ENCODE measurements at places on chromosomes 5 and 9.

GRCh38 chr9:96323169-96323568, 21.2 kb upstream of the HSD17B3 start:
- DNase-seq = no peak

GRCh38 chr9:94625835-94626234, 13.5 kb downstream of the FBP1 start:
- no peak for DNase-seq

GRCh38 chr5:171453056-171453725, 33.7 kb downstream of the FGF18 start:
- no peak for DNase-seq

DNA sequence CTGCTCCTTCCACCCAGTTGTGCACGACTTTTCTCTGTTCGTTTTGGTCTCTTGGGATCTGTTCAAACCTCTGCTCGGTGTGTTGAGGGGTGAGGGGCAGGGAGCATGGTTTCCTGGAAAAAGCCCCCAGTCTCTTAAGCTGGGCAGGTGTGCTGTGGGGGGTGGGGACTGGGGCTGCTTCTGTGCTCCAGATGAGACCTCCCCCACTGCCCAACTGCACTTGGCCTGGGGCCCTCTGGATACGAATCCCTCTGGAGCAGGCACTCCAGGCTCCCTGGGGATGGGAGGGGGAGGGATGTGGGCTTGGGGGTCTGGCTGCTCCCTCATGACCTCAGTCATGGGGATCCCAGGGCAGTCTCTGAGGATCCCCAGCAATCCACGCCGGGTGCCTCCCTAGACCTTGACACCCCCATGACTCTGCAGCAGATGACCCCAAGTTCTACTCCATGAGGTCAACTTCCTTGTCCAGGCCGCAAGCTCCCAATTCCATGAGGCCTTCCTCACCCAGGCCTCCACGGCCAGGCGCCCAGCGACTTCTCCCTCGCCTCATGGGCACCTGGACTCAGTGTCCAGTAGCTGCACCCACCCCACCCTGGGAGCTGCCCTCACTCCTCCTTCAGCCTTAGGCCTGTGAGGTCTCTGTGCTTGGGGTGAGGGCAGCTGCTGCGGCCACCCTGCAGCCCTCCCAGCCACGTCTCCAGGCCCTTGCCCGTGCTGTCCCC, 5.9 kb upstream of the AHRR start:
- DNase-seq = no peak

- DNase-seq = no peak
Observed at GRCh38 chr5:10775646-10776045, 14.6 kb upstream of the DAP start.

- no peak for DNase-seq
Observed at GRCh38 chr5:137648361-137648760, 87.5 kb downstream of the KLHL3 start.

DNA sequence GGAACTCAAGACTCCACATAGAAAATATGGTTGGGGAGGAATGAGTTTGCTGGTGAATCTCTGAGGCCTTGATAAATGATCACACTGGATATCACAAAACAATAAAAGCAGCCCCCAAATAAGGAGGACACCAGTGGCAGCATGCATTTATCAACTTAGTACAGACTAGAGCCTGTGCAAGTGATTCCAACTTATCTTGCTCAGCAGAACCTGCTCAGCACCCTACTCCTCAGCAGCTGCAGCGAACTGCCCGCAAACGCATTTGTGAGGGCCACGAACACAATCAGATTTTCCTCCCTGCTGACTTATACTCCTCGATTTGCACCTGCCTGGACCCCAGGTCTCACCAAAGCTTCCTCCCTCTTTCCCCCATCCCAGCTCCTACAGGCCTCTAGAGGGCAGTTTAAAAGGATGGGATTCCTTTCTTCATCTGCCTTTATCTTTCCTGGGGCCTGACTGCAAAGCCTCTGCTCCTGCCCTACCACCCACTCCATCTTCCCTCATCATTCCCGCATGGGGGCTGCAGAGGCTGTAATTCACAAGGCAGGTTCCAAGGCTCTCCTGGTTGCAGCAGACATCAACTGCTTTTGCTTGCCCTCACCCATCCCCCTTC, 41.2 kb downstream of the ANKS6 start:
- no peak for DNase-seq

DNA sequence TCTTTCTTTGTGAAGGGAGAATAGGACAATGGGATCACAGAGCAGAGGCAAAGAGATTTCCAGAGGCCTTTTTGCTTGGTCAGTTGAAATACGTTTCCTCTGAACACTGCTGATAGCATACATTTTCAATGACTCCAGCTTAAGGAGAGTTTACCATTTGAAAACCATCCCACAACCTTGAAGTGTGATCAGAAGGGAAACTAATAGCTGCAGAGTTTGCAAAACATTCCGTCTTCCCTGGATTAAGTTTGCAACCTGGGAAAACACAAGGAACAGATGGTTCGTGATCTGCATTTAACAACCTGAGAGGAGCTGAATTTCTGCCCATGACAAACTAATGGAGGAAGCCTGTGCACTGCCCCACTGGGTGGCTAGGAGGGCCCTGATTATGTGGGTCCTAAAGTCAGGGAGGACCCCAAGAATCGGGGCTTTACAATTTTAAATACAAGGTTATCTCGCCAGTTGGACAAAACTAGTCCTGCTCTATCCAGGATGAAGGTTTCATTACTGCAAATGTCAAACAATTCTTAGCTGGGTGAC, 35.6 kb downstream of the MTX3 start:
- no peak for DNase-seq

DNA sequence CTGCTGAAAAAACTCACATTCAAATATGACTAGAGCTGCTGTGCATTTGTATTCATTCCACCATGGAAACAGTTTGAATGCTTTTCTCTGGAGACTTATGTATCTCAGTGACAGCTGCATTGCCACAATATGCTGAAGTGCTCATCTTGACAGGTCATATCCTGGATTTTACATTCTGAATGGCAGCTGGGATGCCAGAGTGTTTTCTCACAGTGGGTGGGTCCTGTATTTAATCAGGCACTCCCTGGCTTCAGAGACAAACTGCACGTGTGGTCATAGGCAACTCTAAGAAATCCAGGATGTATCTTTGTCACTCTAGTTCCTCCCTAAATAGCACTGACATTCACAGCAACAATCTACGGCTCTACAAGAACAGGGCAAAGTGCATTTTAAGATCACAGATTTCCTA, 75.6 kb downstream of the ST8SIA4 start:
- DNase-seq = no peak

GRCh38 chr9:110748251-110748893, 79.8 kb downstream of the MUSK start:
- no peak for DNase-seq

- DNase-seq = no peak
Observed at GRCh38 chr9:14766299-14766698, 43.8 kb upstream of the CER1 start.

DNA sequence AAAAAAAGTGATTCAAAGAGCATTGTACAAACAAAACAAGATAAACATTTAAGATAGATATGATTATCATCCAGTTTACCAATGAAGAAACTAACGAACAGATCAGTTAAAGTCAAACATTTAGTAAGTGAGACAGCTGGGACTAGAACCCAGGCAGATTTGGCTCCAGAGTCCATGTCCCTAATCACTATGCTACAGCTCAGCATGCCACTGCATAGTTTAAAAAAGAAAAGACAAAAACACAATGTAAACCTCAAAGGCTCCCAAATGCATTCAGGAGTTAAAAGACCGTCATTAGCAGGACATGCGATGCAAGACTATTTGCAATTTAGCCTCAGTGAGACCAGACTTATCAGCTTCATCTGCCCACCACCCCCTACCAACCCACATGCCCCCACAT, 36.8 kb downstream of the DENND1A start:
- DNase-seq = no peak

DNA sequence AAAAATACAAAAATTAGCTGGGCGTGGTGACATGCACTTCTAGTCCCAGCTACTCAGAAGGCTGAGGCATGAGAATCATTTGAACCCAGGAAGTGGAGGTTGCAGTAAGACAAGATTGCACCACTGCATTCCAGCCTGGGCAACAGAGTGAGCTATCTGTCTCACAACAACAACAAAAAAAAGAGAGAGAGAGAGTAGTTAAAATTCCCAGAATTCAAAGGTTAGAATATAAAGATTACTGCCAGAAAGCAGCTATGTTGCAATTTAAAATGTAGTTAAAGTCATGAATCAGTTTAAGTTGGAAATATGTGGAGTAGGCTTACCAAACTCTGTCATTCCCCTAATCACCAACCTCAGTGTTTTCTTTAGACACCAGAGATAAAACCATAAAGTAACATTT, 58.7 kb upstream of the SUSD1 start:
- DNase-seq = no peak

GRCh38 chr5:89260254-89260653, 377.3 kb upstream of the MEF2C start:
- no peak for DNase-seq

DNA sequence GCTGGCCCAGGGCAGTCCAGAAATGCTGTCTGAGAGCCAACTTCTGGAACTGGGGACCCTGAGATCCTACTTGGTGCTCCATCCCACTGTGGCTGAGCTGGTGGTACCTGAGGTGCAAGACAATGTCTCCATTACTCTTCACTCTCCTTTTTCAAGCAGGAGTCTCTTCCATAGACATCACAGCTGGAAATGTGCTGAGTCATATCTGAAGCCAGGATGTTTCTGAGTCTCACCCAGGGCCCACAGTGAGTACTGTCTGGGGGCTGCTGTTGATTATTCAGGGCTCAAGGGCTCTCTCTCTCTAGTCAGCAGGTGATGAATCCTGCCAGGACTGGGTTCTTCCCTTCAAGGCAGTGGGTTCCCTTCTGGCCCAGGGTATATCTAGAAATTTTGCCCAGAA, 145.2 kb upstream of the TAS2R1 start:
- no peak for DNase-seq

DNA sequence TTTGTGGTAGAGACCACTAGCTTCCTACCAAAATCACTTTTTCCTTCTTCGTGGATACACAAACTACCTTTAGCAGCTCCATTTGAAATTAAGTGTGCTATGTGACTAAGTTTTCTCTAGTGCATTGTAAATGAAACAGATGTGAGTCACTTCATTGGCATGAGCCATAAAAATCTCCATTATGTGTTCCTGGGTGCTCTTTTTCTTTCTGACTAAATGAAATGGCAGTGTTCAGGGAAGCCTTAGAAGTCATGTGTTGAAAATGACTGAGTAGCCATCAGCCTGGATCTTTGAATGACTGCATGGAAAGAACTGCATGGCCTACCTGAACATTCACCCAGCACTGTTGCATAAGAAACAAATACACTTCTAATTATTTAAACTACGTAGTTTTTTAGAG, 107.9 kb downstream of the NDUFAF2 start:
- no peak for DNase-seq

DNA sequence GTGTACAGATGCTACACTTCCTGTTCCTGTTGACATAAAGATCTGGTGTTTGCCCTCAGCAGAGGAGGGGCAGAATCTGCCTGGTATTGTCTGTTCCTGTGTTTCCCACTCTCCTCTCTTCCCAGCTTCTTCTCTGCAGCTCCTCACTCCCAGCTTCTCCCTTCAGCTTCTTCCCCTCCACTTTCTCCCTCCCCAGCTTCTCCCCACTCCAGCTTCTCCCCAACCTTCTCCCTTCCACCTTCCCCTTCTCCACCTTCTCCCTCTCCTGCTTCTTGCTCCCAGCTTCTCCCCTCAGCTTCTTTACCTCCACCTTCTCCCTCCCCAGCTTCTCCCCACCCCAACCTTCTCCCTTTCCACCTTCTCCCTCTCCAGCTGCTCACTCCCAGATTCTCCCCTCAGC, 148.9 kb upstream of the IRX2 start:
- DNase-seq = no peak

- DNase-seq = no peak
Observed at GRCh38 chr5:21918451-21918850, 934.7 kb downstream of the CDH12 start.

DNA sequence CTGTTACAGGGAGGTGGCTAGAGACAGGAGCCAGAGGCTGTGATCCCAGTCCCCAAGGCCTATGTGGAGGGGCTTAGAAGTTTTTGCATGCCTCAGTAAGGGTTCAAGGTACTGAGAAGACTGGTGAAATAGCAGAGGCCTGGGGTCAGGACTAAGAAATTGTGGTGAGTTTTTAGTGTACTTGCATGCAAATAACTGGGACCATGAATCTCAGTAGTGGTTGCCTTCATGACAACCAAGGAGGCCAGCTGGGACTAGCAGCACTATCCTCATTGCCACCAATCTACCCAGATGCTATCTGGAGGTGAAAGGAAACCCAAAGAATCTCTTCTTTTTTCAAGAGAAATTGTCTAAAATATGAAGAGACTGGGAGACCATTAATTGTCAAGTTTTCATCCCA, 395.1 kb downstream of the CETN3 start:
- DNase-seq = no peak

DNA sequence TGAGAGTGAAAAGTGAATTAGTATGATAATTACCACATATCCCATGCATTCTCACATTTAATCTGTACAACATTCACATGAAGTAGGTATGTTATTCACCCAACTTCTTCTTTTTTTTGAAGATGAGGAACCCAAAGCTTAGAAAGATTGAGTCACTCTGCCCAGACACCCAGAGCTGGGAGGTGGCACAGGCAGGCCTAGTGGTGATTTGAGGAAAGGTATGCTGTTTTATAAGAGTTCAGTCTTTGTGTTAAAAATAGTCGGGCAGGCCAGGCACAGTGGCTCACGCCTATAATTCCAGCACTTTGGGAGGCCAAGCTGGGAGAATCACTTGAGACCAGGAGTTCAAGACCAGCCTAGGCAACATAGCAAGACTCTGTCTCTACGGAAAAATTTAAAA, 285.3 kb downstream of the NR3C1 start:
- no peak for DNase-seq

DNA sequence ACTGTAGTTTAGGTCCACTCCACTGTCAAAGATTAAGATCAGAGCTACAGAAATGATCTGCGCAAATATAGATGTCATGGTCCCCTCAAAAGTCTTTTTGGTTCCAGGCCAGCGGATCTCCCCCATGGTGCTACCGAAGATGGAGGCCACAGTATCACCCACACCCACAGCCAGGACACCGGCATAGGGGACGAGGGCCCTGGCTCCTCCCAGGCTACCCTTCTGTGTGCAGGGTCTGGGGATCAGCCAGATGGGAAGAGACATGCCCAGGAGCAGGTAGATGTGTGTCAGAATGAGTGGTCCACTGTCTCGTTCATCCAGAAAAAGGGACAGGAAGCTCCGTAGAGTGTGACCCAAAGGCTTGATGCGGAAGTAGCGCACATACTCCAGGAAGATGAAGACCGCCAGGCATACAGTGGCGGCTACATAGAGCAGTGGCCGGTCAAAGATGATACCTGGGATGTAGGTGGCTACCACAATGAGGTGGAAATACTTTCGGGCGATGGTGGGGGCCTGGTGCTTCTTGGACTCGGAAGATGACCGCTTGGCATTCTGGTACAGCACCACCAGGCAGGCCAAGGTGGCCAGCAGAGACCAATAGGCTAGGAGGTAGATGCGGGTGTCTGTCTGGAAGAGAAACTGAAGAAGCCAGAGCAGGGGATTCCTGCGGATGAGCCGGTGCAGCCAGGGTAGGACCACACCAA, 1.5 kb downstream of the DOLK start:
- no peak for DNase-seq

GRCh38 chr5:117623042-117623805, 1048.6 kb upstream of the SEMA6A start:
- DNase-seq = no peak
